ENCODE measurements at places on chromosomes 1 and 21. TPM values are rescaled to one million over a fixed set of nuclear protein-coding genes. Genes with fewer than 3 reads are reported as not detected.

Gene DCST1
- polyA plus RNA-seq, result 0.12 TPM

Gene COL8A2
- polyA plus RNA-seq, result 1.3 TPM

Gene PDIK1L
- 17.5 TPM for polyA plus RNA-seq

GRCh38 chr1:39395357-39395831 is 96.0 kb upstream of the BMP8A start:
- no peak for DNase-seq

DNA sequence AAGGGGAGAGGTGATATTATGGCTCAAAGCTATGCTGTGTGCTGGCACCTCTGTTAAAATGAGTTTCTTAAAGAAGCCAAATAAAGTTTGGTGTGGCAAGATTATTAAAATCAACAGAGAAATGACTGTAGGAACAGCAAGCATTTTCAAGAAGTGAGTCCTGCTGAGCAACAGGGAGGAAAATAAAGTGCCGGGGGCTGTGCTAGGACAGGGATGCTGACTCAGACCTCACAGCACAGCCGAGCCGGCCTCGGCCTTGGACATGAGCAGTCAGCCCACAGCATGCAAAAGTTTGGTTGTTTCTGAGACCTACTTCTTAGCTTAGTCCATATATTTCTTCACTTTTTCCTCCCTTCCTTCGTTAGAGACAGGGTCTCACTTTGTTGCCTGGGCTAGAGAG is 19.2 kb downstream of the CNIH3 start:
- DNase-seq, result no peak

DNA sequence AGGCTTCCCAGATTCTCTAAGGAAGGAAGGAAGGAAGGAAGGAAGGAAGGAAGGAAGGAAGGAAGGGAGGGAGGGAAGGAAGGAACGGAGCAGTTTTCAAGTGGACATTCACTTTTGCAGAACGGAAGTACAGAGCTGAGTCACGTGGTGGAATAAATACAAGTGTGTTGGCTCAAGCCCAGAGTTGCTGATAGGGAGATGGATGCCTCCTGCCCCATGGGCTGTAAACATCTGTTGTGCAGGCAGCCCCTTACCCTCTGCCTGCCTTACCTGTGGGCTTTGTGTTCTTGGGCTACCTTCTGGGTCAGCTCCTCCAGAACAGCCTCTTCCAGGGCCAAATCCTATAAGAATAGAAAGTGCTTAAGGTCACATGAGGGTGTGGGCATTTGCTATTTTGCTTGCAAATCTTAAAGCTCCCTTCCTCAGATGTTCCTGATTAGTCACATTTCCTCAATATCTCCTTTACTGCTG is 121.7 kb downstream of the SMYD2 start:
- no peak for DNase-seq

DNA sequence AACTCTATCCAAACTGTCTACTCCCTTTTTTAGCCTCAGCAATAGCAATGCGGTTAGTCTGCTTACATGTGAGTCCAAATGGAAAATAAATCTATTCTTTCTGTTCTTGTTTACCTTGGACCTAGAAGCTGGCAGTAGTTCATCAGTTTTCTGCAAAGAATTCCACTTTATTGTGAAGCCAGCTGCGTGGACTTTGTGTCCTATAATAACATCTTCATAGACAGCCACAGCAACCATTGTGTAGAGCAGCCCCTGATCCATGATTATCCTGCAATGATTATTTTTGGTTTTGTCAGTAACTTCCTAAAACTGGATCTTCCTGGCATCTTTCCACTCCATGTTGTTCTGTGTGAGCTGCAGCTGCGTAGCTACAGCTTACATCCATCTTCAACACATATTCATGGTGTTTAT is 408.7 kb downstream of the NUF2 start:
- peak; percentile 33 for DNase-seq

- DNase-seq, result no peak
Measured at GRCh38 chr1:26719205-26719604, 23.4 kb downstream of the ARID1A start.

- DNase-seq, result no peak
Measured at GRCh38 chr1:209103092-209103491, 480.4 kb upstream of the CAMK1G start.

DNA sequence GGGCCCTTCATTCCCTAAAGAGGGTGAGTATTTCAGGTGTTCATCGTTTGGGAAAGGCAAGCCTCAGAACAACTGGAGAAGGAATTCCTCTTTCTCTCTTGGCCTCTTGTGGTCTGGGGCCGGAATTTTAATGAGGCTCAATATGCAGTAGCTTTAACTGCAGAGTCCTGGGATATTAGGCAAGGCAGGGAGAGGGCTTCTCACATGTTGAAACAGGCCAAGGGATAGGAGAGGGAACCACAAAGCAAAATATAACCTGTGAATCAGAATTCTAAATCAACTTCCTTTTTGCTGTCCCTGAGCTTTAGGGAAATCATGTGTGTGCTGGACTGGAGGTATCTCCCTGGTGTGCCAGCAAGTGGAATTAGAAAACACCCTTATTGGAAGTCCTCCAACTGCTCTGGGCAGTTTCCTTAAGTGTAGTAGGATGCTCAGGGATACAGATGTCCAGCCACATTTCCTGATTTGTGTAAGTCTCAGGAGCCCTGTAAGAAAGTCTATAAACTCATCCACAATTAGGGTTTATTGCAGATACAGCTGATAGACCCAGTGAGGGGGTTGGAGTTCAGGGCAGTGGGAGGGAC is 215.8 kb upstream of the ZRANB2 start:
- DNase-seq, result no peak

GRCh38 chr1:53123453-53124140 is 18.8 kb downstream of the SLC1A7 start:
- no peak for DNase-seq

GRCh38 chr1:45635211-45635610 is 11.4 kb upstream of the CCDC17 start:
- no peak for DNase-seq

GRCh38 chr1:234373064-234373958 is at the start of gene COA6:
COA6 (plus strand) TSS chr1:234373456; CDS start chr1:234373467, 11 bp downstream.
- DNase-seq, result peak; percentile 92

DNA sequence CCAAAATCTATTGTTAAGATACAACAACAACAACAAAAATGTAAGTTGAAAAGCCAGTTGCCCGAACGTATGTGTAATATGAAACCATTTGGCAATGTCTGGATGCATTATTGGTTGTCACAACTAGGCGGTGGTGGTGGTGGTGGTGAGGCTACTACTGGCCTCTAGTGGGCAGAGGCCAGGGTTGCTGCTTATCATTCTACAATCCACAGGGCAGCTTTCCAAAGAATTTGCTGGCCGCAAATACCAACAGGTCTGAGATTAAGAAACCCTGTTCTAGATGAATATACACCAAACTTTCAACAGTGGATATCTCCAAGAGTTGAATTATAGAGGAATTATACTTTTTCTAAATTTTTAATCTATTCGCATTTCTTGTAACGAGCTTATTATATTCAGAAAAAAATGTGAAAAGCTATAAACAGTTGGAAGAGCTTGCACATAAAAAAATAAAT is 26.8 kb upstream of the ZNF697 start:
- no peak for DNase-seq

GRCh38 chr1:30353637-30354036 is 369.7 kb downstream of the MATN1 start:
- DNase-seq, result no peak

DNA sequence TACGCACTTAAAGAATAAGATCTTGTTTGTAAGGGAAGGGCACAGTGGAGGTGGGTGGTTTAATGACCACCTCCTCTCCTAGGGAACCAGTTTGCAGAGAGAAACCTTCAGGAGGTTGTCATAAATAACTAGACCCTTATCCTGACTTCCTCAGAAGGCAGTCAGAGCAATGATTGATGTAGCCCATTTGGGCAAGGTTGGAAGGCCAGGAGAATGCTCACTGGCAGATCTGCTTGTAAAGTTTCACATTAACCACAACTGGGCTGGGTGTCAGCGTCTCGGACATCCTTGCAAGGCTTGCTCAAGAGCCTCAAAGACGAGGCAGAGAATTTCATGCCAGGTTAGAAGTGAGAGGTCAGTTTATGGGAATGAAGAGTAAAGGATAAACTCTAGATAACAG is 87.6 kb upstream of the TRABD2B start:
- no peak for DNase-seq

- DNase-seq, result no peak
Measured at GRCh38 chr1:203169770-203170520, 5.7 kb downstream of the MYBPH start.

DNA sequence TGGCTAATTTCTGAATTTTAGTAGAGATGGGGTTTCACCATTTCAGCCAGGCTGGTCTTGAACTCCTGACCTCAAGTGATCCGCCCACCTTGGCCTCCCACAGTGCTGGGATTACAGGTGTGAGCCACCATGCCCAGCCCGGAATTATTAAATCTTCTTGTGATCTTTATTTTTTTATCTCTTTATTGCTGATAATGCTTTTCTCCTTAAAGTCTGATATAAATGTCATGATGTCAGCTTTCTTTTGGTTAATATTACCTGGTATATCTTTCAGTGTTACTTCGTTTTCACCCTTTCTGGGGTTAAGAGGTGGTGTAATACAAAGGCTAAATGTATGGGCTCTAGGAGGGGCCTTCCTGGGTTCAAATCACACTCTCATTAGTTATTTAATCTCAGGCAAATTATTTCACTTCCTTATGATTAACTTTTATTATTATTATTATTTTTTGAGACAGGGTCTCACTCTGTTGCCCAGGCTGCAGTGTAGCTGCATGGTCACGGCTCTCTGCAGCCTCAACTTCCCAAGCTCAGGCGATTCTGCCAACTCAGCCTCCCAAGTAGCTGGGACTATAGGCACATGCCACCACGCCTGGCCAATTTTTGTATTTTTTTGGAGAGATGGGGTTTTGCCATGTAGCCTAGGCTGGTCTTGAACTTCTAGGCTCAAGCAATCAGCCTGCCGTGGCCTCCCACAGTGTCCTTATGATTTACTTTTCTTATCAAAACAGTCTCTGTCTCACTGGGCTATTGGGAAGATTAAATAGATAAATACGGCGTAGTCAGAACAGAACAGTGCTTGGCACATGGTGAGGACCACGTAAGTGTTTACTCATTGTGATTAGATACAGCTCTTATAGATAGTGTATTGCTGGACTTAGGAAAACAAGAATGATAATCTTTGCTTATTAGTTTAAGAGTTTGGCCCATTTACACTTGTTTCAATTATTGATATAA is 216.5 kb downstream of the URB2 start:
- DNase-seq, result no peak

All from renal cortex interstitium (tissue), 15 donors.